ENCODE measurements at places on chromosomes 13 and 19.

DNA sequence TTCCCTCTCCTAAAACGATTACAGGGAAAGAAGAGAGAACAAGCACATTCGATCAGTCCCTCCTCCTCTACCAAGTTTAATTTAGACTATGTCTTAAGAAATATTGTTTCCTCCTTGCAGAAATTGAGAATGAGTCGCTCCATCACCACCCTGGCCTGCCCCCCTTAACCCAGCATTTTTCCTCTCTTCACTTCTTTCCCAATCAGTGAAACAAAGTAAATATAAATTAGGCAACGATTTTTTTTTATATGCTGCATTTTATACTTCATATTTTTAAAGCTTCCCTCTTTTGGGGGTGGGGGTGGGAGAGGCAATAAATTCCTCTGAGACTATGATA, 300.0 kb downstream of the SPRY2 start:
- no peak for DNase-seq

DNA sequence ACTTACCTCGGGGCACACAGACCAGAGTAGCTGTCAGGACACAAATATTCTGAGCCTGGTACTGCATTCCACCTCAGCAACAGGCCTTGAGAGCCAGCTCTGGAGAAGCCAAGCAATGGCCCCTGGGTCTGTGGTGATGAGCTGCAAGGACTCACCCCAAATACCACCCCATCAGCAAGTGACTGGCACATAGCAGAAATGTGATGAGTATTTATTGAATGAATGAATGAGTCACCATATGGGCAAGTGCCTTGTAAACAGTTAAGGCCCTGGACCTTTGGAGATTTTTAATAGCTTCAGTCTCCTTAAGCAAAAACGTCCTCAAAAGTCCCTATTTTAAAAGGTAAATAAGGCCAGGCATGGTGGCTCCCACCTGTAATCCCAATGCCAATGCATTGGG, 18.2 kb downstream of the GSX1 start:
- DNase-seq = no peak

DNA sequence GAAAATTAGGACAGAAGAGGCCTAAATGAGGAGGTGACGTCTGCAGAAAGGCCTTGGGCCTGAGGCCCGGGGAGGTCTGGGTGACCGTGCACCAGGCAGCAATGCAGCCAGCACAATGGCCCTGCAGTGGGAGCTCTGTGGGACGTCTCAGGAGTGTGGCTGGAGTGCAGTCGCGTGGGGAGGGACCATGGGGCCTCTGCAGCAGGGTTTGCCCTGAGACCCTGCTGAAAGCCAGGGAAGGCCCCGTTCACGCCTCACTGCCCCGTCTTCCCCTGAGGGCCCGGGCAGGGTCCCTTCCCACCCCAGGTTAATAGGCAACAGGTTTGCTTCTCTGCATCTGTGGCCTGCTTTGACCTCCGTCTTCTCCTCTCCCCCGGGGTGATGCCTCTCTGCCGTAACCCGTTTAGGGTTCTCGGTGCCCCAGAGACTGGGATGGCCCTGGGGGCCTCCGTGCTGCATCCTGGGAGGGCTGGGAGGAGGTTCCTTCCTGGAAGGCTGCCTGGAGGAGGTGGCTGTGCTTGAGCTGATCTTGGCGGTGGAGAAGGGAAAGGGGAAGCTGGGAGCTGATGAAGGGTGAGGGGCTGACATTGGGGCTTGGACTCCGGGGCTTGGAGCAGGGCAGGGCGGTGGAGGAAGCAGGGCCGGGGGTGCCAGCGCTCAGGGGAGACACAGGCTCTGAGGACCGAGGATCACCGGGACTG, 9.7 kb downstream of the PALM start:
- no peak for DNase-seq

DNA sequence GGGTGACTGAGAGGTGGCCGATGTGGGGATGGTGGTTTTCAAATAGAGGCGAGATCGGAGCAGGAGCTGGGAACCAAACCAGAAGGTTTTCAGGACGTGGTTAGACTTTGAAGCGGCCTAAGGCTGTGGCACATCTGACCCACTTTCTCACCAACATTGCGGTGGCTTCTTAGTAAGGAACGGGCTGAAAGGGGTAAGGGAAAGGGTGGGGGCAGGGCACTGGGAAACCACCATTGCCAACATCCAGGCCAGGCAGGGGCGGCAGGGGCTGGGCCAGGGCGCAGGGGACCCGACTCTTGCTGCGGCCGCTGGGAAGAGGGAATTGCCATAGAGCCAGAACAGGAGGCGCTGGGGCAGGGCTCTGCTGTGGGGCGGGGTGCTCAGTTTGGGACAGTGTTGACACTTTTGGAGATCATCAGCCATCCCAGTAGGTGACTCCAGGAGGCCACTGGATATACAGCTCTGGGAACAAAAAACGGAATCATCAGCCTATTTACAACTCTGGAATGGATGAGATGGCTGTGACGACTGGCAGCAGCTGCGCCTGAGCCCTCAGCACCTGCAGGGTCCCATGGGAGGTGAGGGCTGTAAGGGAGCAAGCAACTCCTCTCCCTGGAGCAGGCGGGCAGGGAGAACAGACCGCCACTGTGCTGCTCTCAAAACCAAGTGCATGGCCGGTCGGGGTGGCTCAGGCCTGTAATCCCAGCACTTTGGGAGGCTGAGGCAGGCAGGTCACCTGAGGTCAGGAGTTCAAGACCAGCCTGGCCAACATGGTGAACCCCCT, 52.2 kb downstream of the IRS2 start:
- no peak for DNase-seq

DNA sequence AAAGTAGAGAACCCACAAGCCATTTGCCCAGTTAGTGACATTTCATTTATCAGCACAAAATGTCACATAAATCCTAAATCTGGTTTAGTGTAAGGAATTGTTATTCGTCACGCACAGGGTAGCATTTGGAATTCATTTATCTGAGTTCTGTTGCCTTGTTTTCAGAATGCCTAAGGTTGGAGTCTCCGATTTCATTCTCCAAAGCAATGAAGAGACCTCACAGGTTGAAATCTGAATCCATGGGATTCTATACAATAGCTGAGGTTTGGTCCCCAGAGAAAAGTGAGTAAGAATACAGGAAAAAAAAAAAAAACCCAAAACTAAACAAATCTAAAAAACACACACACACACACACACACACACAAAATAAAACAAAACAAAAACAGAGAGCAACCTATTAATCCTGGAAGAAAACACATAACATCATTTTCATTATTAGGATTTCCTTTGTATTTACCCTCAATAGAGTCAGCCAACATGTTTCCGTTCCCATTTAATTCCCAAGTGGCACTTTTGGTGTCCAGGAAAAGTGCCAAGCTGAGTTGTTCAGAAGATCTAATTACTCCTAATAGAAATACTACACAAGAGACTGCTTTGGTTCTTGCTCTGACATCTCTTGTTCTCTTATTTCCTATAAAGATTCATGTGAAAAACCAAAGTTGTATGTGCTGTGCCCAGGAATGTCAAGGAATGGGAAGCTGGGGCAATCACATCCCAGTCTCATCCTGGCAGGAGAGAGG, 36.2 kb upstream of the LRCH1 start:
- DNase-seq = no peak

DNA sequence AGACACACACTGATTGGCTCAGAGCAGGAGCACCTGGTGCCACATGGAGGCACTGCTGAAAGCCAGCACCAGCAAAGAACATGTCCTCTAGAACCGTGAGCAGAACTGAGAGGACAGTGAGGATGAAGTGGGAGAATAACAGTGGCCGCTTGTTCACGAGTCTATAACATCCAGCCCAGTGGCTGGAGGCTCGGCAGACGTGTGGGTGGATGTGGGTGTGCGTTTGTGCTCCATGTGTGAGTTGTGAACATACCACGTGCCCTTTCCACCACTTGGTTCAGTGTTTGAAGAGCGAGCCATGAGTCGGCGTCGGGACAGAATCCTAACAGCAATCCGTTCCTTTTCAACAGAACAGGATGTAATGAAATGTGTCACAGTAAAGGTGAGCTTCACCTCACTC, 113.0 kb downstream of the SOX1 start:
- DNase-seq = no peak

- no peak for DNase-seq
Observed at GRCh38 chr13:75279834-75280369, 202.1 kb downstream of the TBC1D4 start.

All from effector memory CD4-positive, alpha-beta T cell (primary cell).